ENCODE measurements at places on chromosomes 13 and 19.

DNA sequence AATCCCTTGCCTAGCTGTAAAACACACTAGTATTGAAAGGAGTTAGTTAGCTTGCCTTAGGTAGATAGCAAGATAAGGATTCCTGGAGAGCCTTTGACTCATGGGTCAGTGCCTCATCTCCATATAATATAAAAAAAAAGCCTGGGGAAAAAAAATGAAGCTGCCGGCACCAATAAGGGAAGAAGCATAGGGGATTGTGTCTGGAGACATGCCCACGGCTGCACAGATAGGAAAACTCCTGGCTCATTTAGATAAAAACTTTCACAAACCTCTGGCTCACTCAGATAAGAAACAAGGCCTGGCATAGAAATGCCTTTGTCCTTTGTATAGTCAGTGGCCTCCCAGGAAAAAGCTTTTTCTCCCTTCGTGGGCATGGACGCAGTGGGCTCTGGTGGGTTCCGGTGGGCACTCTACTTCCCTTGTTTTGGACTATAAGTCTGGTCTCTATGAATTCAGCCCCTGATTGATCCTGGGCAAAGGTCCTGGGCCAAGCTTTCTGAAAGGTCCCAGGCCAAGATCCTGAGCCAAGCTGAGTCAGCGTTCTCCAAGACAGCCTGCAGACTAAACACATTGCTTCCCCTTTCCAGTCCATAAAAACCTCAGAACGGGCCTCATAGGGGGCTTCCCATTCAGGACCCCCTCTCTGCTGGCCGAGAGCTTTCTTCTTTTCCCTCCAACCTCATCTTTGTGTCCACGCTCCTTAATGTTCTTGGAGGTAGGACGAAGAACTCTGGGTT, 4.9 kb upstream of the OR7A17 start:
- no peak for DNase-seq

DNA sequence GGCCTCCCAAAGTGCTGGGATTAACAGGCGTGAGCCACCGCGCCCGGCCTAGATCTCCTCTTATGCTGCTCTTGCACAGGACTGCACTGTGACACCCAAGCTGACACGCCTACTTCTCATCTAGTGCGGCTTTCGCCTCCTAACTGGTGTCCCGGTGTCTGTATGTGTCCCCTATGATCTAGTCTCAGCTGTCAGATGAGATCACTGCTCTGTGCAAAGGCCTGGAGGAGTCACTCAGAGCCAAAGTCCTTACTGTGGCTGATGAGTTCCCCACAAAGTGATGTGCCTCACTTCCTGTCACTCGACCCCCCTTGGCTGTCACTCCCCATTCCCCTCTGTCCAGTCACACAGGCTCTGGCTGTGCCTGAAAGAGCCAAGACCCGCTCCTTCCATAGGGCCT, 2.5 kb downstream of the ZNF556 start:
- no peak for DNase-seq

DNA sequence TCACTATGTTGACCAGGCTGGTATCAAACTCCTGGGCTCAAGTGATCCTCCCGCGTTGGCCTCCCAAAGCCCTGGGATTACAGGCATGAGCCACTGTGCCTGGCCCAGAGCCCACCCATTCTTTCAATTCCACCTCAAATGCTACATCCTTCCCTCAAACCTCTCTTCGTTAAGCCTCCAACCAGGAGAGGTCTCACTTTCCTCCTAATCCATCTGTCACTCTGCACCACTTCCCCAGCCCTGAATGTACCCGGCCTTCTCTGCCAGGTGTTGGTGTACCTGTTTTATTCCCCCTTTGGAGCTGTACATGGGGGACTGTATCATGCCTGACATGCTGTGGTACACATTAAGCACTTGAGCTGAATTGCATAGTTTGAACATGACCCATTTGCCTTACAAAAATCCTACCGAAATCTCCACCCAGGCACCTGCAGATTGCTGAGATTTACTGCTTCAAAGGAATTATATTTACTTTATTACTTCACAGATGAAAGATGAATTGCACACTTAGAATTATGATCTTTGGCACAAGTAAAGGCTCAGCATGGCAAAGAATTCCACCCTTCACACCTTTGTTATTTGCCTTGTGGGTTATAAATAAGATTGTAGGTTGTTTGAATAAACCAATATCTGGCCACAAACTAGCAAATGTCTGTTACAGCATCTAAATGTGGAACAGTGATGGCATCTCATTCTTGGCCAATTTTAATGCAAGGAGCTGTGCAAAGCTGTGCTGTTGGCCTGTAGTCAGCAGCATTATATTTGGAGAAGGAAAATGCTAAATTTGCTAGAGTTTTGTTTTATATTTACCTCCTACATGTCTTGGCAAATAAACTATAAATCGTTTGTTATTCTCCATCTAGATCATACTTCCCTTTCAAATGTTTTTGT, 15.6 kb upstream of the WASF3 start:
- peak; percentile 56 for DNase-seq

GRCh38 chr19:641702-642101, 2.0 kb downstream of the FGF22 start:
- DNase-seq = no peak

DNA sequence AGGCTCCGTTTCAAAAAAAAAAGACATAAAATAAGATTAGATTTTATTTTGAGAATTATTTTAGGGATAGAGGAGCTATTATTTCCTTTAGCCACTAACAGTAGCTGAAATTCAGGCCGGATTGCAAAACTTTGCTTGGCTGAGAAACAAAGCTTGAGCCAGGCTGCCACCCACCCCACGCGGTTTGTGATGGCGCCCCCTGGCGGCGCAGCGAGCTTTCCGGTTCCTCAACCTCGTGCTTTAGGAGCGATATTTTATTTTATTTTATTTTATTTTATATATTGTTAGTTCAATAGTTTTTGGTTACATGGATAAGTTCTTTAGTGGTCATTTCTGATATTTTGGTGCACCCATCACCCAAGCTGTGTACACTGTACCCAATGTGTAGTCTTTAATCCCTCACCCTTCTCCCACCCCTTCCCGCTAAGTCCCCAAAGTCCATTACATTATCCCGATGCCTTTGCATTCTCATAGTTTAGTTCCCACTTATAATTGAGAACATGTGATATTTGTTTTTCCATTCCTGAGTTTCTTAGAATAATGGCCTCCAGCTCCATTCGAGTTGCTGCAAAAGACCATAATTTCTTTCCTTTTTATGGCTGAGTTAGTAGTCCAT, 19.8 kb upstream of the CEACAM4 start:
- DNase-seq = no peak

DNA sequence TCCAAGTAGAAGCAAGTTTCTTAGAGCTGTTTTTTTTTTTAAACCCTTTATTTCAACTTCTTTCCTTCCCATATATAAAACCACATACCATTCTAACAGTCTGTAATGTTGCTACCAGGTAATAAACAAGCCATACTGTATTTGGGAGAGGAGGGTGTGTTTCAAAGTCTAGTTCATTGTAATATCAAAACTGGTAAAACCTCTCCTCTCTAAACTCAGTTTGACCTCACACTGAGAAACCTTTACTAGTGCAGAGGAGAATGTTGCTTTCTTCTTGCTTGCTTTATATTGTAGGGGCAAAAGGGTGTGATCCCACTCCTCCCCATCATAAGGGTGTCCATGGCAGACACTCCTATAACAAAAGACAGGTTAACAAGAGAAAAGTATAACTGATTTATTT, 155.1 kb downstream of the GGACT start:
- DNase-seq = no peak

- no peak for DNase-seq
These were observed 39.0 kb upstream of the WASF3 start for GRCh38 chr13:26518451-26518959.

DNA sequence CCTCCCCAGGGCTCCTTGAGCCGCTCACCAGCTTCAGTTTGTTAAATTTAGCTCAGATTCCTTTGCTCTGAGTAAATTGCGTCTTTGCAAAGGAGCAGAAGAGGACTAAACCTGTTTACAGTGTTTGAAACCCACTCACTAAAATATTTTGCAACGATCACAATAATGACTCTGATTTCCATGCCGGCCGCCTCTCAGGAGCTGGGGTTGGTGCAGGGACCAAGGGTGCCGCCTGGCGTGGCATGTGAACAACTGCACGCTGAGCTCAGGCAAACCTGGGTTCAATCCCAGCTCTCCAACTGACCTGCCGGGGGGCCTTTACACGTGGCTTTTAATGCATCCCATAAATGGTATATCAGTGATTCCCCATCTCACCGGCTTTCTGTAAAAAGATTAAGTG, 68.7 kb upstream of the CACNA1A start:
- no peak for DNase-seq

DNA sequence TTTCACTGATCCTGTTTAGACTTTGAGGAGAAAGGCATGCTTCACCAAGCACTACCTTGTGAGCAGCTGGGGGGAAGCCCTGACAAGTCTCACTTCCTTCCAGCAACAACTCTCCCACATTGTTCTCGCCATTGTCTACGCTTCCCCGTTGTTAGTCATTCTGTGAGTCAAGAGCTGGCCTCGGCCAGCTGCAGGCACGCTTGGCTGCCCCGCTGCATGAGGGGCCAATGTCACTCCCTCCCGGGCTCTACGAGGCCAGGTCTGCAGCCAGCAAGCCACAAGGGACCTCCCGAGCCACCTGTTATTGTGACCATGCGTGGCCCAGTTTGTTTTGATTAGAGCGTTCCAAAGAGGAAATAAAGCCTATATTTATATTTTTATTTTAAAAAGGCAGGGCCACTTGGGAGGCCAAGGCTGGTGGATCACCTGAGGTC, 220.9 kb downstream of the FOXO1 start:
- no peak for DNase-seq

GRCh38 chr19:12333162-12334159, at the start of gene ZNF563:
TSS of gene ZNF563 (minus strand) at chr19:12333633. CDS start at chr19:12333482, 151 bp downstream.
- peak; percentile 97 for DNase-seq

GRCh38 chr19:55251341-55252081, 7.3 kb downstream of the PPP6R1 start:
- DNase-seq = no peak

DNA sequence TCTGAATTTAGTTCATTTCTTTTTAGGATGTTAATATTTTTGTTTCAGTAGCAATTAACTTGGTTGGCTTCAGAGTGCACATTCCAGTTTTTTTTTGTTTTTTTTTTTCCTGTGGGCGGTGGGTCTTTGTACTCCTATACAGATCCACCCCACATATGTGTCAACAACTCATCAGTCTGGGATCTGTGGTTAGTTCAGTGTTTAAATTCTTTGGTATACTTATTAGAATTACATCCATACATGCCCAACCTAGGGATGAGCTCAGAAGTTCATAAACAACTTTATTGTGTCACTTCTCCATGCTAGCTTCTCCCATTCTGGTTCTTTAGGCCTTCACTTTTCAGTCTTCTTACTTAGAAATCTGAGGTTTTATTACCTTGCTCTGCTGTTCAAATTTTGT, 50.9 kb downstream of the PCCA start:
- no peak for DNase-seq

GRCh38 chr13:101327871-101328270, 88.4 kb downstream of the NALCN start:
- DNase-seq = no peak

DNA sequence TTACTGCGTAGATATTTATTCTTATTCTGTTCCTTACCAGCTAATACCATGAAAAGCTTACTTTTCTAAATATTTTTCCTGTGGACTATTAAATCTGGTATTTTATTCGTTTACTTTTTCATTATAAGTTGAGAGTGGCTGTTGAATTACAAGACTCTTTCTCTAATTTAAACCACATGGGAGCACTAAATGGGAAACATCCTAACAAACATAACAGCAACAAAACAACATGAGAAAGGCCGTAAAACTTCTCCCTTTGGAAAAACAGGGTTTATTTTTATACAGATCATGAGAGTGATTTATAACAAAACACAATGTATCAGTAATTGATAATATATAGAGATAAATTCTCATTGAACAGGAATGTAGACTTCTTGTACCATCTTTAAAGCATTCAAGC, 1592.1 kb downstream of the EFNB2 start:
- DNase-seq = no peak

- no peak for DNase-seq
These were observed 8.9 kb upstream of the VSTM2B start for GRCh38 chr19:29516821-29517395.

DNA sequence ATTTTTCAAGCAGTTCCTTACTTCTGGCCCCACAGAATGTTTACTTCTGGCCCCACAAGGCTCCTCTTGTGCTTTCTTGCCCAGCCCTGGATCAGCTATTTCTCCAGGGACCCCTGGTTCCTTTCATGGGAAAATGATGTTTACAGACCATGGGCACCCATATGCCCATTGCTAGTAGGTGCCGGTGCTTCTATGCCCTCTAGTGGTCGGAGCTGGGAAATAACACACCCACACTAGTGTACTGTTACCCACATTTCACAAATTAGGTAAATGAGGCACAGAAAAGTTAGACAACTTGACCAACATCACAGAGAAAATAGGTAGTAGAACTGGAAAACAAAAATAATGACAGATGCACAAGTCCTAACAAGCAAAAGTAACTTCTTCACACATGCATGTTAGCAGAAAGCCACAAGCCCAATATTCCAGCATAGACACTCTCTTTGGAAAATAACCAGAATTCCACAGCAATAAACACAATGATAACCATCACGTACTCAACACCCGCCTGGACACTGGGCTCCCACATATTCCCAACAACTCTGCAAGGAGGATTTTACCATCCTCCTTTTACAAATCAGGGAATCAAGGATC, 1.3 kb upstream of the CEACAM6 start:
- no peak for DNase-seq

GRCh38 chr13:113584205-113584869, at the start of gene TFDP1:
TSS of gene TFDP1 (plus strand) at chr13:113584753. CDS start at chr13:113585838, 1,085 bp downstream.
- DNase-seq = peak; percentile 90

DNA sequence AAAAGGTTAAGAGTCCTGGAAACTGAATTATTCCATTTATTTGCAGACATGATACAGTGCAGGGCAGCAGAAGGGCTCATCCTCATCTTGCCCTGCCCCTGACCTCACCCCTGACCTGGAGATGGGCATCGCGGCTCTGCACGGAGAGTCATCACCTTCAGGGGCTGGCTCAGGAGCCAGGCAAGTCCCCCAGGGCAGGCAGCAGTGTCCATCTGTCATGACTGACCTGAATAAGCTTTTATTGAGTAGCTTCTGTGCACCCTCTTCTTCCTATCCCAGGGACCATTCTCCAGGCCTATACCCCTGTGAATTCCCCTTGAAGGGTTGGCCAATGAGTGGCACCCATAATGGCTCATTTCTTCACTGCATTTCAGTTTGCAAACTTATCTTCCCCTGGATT, 484.2 kb downstream of the ZNF536 start:
- peak; percentile 69 for DNase-seq

- DNase-seq = no peak
These were observed 1925.2 kb downstream of the OLFM4 start for GRCh38 chr13:54953786-54954185.

DNA sequence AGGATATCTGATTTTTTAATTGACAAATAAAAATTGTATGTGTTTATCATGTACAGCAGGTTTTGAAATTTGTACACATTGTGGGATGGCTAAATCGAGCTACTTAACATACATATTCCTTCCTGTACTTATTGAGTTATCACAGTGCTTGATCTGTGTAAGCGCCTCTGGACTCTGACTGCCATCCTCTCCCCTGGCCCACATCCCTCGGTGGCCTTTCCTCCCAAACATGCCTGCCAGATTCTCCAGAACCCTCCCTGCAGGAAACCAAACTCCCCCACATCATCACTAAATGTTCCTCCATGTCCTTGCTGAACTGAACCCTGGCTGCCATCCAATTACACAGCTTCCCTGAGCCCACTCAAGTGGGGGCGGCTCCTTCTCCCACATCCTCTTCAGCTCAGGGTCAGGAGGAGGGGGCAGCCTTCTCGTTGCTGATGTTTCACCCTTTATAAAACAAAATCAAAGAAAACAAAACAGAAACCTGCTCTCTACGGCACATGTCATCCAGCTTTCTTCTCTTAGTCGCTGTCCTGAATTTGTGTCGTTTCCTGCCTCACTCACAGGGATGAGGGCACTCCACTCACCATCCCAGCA, 97.1 kb upstream of the SPATA13 start:
- no peak for DNase-seq
